Fibroblast of the conjunctiva (primary cell): ENCODE measurements at places on chromosomes 13 and 19.

DNA sequence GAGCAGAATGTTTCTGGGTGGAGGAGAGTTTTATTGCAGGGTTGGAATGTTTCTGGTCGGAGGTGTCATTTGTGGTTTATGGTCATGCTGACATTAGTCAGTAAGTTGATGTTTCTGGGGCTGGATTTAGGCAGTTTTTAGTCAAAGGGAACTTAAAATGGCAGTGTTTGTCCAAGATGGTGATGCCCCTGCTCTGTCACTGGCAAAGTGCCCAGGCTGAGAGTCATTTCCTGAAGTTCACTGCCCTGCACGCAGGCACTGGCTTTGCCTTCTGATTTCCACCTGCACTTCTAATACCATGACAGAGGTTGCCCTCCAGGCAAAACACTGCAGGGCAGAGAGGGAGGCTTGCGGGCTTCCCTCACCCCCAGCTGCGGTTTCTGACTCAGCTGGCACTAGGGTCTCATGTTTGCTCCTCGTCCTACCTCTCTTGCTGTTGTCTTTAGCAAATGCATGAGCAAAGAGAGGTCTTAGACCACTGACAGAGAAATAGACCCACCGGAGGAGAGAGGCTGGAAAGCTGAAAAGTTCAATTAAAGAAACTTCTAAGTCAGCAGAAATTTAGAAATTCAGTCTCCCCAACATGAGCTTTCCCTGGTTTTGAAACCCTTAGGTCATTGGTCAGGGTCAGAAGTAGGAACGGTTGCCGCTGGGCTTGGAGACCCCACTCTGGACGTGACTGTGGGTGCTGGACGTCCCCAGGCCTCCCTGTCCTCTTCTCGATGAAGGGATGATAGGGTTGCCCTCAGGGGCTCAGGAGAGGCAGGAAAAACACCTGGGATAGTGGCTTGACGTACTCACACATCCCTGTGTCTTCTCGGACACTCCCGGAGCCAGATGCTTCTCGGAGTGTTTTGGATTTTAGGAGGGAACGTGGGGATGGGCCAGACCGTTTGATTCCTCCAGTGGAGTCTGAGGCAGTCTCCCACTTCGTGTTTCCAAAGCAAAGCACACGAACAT lies 26.3 kb downstream of the TMEM255B start:
- DNase-seq = no peak

- DNase-seq = no peak
Observed at GRCh38 chr19:29206453-29206852, 6.5 kb downstream of the UQCRFS1 start.

- DNase-seq = no peak
Observed at GRCh38 chr13:42614436-42615035, 40.6 kb downstream of the TNFSF11 start.

DNA sequence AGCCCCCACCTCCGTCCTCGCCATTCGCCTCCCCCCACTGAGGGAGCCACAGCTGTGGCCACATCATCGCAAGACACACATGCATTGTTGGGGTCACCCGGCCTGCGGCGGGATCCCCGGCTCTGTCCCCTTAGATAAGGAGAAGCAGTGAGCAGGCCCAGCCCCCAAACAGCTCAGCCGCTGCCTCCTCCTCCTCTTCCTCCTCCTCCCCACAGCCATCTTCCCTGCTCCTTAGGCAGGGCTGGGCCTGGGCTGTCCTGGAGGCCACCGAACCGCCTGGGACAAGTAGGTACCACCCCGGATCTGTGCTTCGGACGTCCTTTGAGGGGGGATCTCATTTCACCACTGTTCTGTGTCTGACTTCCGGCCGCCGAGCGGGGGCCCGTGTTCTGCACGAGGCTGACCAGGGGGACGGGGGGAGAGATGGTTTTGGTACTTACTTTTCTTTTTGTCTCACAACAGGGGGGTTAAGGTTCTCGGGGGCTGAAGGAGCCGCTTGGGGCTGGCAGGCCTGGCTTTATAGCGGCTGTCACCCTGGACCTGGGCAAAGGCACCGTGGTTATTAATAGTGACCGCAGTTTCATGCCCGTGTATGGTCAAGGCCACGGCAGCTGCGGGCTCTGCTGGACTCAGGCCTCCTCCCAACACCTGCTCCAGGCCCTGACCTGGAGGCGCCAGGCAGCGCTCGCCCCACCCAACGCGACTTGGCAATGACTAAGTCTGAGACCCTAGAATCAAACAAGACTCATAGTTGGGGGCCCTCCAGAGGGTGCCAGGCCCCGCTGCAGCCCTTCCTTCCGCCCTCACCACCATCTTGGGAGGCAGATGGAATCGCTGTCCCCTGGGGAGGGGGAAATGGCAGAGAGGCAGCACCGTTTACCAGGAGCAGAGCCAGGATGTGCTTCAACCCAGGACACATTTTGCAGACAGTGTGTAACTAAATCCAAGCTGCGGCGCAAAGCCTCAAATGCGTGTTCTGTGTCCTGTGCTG lies 18.3 kb downstream of the NMRK2 start:
- DNase-seq = no peak

GRCh38 chr19:4386041-4386782 lies 14.1 kb downstream of the SH3GL1 start:
- no peak for DNase-seq

DNA sequence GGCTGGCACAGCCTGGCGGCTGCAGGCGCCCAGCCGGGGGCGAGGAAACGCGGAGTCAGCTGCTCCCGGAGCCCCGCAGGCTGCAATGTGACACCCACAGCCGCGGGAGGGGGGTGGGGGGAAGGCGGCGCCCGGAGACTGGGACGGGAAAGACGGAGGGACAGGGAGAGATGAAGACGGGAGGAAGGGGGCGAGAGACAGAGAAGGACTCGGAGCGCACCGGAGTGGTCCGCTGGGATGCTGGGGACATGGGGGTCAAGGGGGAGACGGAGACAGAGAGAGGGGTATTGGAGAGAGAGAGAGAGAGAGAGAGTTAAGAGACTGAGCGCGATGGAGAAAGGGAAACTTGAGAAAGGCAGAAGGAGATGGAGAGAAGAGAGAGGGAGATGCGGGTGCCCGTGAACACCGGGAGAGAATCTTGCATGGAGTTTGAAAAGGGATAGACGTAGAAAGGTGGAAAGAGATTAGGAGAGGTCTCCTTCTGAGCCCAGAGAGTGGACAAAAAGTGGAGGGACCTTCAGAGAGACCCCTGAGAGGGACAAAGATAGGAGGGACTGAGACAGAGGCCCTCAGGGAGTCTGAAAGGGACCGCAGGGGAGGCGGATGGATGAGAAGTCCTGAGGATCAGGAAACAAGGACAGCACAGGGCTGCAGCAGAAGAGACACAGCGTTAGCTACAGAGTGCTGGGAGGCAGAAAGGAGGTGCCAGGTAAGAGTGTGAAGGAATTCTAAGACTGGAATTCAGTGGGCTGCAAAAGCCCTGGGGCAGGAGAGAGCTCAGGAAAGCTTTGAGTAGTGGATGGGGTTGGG lies 1.0 kb downstream of the SCN1B start:
- DNase-seq = no peak

DNA sequence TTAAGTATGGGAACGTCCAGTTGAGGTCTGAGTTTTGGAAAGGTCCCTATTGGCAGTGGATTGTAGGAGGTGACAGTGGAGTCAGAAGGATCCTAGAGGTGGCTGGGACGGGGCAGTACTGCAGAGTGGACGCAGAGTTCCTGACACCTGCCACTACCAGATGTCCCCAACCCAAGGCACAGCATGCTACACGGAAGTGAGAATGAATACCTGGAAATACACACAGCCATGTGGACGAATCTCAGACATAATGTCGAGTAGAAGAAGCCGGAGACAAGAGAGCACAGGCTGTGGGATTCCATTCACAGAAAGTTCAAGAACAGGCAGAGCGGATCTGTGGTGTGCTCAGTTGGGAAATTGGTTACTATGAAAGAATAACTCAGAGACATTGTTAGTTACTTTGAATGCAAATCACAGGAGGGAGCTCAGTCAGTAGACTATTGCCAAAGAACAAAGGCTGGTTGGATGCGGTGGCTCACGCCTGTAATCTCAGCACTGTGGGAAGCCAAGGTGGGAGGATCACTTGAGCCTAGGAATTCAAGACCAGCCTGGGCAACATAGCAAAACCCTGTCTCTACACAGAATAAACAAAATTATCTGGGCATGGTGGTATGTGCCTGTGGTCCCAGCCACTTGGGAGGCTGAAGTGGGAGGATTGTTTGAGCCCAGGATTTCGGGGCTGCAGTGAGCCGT lies 37.4 kb downstream of the RYR1 start:
- DNase-seq = no peak

DNA sequence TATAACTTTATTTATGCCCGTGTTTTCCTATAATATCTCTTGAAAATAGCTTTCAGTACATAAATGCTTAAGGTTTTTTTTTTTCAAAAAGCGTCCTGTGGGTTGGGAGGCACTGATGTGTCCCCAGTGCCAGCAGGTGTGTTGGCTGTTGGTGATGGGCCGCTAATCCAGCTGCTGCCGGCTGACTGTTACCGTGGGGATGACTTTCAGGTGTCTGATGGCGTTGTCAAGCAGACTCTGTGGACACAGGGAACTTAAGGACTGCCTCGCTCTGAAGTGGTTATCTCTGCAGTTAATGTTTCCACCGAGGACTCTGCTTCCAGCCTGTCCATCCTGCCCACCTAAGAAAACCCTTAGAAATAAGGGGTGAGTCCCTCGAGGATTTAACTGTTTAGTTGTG lies 94.5 kb downstream of the ANKRD10 start:
- no peak for DNase-seq

GRCh38 chr19:44308011-44308410 lies 3.2 kb upstream of the ZNF235 start:
- DNase-seq = no peak

GRCh38 chr19:46696052-46696451 lies 20.9 kb downstream of the PRKD2 start:
- no peak for DNase-seq

DNA sequence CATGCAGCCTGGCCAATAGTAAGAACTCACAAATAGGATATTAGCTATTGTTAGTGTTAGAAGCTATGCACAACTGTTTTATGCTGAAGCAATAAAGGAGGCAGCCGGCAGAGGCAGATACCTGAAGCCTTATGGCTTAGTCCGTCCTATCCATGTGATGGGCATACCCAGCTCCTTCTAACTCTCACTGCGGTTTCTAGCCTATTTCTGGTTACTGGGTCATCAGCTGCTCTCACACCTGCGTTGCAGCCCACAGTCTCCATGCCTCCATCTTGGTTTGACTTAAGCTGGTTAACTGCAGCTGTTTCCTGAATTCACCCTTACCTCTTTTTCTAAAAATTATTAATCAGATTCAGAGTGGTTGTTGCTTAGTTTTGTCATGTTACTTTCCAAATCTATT lies 40.5 kb upstream of the CNMD start:
- DNase-seq = no peak

- no peak for DNase-seq
Observed at GRCh38 chr13:33676045-33676989, 141.6 kb upstream of the RFC3 start.

DNA sequence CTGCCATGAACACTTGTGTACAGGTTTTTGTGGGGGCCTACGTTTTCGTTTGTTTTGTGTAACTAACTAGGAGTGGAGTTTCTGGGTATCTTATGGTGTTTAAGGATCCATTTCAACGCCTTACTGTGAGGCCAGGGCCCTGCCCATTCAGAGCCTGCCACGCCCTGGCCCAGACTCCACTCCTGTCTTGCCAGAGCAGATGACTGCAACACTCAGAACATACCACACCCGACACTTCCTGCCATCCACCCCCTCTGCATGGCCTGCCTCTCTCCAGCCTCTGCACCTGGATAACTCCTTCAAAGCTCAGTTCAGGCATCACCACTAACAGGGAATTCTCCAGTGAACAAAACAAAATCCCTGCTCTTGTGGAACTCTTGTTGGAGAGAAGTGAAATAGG lies 43.2 kb downstream of the RGCC start:
- no peak for DNase-seq

- no peak for DNase-seq
Observed at GRCh38 chr13:48634636-48635035, 19.1 kb upstream of the CYSLTR2 start.
